Activated T-helper 2 cell treated with anti-CD3 and anti-CD28 coated beads, Interferon-gamma antibody, Interleukin-2, Interleukin-4, amounts not matched to agents 10 μg/mL and 5 μg/mL and 100 μg/mL, durations not matched to agents 14 hours and 24 hours and 36 hours (primary cell): ENCODE measurements at places on chromosomes 1 and 21. TPM values are rescaled to one million over a fixed set of nuclear protein-coding genes. Genes with fewer than 3 reads are reported as not detected.

GRCh38 chr21:44407493-44407892, 47.8 kb upstream of the LRRC3 start:
- DNase-seq: no peak

- no peak for DNase-seq
These were observed 52.2 kb upstream of the KIAA1614 start for GRCh38 chr1:180860535-180860934.

- no peak for DNase-seq
These were observed 286.2 kb upstream of the POU3F1 start for GRCh38 chr1:38332649-38333310.

DNA sequence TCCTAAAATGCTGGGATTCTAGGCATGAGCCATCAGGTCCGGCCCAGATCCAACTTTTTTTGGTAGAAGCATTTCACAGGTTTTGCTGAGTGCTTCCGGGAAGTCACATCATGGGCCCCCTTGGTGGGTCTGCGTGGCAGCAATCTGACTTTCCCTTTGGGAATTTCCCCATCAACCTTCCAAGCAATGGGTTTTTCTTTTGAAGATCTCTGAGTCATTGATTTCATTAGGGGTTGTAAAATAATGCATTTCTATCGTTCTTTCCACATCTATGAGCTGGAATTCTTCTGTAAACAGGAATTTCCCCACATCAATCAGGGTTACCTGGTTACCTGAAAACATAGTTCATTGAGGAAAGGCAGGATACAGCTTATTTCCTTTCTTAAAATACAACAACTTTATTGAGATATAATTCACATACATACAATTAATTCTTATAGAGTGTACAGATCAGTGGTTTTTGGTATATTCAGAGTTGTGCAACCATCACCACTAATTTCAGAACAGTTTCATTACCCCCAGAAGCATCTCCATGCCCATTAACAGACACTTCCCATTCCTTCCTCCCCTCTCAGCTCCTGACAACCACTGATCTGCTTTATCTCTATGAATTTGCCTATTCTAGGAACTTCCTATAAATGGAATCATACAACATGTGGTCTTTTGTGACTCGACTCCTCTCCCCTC, 9.9 kb upstream of the ZBTB17 start:
- DNase-seq: no peak

GRCh38 chr1:210437781-210438180, 109.1 kb downstream of the HHAT start:
- no peak for DNase-seq

DNA sequence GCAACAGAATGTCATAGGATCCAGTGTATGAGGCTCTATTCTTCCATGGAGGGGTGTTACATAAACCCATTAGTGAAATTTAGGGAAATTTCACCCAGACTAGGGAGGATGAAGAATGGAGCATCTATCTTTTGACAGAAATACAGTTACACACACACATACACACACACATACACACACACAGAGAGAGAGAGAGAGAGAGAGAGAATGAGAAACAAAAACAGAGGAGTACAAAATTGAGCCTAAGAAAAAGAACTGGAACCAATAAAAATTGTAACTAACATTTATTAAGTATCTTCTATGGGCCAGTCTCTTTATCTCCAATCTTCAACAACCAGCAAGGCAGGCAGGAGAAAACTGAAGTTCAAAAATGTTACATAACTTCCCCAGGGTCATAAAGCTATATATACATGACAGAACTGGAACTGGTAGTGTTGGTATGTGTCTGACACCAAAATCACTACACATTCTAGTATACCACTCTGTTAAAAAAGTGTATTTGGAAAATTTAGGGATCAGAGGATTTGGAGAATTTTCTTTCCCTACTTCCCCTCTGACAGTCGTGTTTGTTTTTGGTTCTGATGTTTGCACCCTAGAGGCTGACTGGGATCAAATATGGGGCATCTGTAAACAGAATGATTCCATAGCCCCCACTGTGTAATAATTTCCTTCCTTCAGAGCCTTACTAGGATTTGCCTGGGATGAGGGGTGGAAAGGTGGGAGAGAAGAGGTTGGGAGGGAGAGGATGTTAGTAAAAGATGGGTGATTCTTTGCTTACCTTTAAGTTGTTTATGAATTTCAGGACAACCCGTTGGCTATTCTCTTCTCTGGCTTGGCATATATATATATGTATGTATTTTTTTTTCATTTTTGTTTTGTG, 1.0 kb upstream of the ZFYVE9 start:
- no peak for DNase-seq

- DNase-seq: no peak
These were observed 39.5 kb upstream of the CASZ1 start for GRCh38 chr1:10835822-10836421.

- no peak for DNase-seq
These were observed 2.5 kb downstream of the TRNP1 start for GRCh38 chr1:26996024-26996423.

NOTCH2 gene
- total RNA-seq: 88.0 and 94.5 TPM in 2 replicates

MINDY1 gene
- total RNA-seq: 16.2 and 16.8 TPM in 2 replicates

PRAMEF5 gene
- total RNA-seq: not detected in 2 replicates
